Left renal pelvis (tissue), 4 donors: ENCODE measurements at places on chromosomes 3 and 15. TPM values are rescaled to one million over a fixed set of nuclear protein-coding genes. Genes with fewer than 3 reads are reported as not detected.

DNA sequence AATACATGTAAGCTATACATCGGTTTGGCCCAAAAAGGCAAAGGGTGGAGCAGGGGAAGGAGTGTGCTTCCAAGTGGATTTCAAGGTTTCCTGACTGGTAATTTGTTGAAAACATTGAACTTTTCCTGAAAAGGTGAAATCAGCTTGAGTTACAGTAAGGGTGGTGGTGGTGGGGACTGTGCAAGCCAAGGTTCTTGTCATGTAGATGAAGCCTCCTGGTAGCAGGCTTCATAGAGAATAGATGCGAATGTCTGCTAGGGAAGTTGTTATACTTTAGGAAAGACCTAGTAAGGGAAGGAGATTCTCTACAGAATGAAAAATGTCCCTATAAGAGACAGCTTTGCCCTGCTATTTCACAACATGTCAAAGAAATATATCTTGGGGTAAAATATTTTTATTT, 528.2 kb upstream of the CBLB start:
- no peak for DNase-seq

DNA sequence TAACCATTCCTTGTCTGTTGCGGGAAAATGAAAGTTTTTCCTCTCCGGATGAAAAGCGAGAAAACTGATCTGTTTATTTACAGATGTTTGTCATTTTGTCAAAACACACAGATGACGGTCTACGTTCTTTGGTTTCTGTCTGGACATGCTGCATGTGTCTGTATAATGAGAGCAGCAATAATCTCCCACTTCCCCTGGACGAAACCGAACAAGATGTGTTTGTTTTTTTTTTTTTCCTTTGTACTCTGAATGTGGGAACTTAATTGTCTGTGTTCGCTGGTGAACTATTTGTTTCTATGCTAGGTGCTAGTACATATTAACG, 33.6 kb downstream of the PTPRG start:
- no peak for DNase-seq

- DNase-seq = no peak
These were observed 26.7 kb upstream of the DRD3 start for GRCh38 chr3:114205541-114205940.

- no peak for DNase-seq
These were observed 15.4 kb downstream of the HHLA2 start for GRCh38 chr3:108311797-108312196.

- no peak for DNase-seq
These were observed 188.3 kb downstream of the LSAMP start for GRCh38 chr3:116256843-116257485.

The PP2D1 gene
- polyA plus RNA-seq = 0.32 TPM

The ARHGEF26 gene
- 18.3 TPM for polyA plus RNA-seq

DNA sequence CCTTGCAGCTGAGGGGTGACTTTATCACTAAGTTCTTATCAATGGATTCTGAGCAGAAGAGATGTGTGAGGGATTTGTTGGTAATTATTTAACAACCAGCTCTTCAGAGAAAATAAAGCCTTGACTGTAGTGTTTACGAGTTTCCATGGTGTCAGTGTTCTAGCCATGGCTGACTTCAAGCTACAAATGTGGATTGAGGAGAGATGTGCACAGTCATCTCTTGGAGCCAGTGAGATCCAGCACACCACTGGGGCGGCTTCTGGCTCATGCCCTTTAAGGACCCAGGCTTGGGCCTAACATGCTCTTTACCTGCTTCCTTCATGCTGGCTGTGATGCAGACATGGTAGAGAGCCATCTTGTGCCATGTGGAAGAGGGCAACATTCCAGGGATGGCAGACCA, 145.6 kb upstream of the MRPS22 start:
- no peak for DNase-seq

The CTXN2 gene
- not detected for polyA plus RNA-seq

The SLC9C1 gene
- 0.45 TPM for polyA plus RNA-seq

GRCh38 chr3:142120707-142121106, 28.6 kb downstream of the TFDP2 start:
- DNase-seq = no peak

The SLC24A5 gene
- polyA plus RNA-seq = not detected

The SAMD7 gene
- polyA plus RNA-seq = not detected

The ARRDC4 gene
- polyA plus RNA-seq = 35.6 TPM

DNA sequence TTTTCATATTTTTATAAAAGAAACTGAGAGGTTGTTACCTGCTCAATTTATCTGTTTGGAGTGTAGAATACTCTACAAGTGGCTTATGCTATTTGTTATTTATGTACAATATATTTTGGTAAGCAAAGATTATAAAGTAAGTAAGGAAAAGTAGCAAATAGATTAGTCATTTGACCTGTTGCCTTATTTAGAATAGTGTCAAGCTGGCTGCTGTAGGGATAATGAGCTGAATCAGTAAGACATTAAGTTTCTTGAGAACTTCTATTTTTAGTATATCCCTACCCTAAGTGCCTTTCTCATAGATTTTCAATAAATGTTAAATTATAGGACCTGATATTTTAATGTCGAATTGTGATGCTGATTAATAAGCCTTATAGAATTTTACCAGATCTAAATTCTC, 37.2 kb downstream of the ECT2 start:
- no peak for DNase-seq

The BDH1 gene
- 50.1 TPM for polyA plus RNA-seq

The SYNM gene
- polyA plus RNA-seq = 3.1 TPM

The UCN2 gene
- polyA plus RNA-seq = 0.40 TPM

- DNase-seq = no peak
These were observed 213.7 kb upstream of the P2RY1 start for GRCh38 chr3:152621006-152621868.

DNA sequence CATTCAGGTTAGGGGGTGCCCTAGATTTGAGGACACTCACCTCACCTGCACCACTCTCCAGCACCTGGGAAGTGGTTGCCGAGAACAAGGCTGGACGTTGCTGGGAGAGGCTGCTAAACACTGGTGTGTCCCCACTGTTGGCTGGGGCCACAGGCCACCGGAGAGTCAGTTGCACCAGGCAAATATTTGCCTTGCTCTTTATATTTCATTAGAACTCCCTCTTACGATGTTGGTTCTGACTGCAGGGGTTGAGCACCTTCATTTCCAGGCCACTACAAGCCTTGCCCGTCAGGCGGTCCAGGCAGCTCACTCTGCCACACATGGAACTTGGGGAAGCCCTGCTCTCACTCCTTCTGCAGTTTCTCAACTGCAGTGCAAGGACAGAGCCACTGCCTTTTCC, 30.7 kb downstream of the HCN4 start:
- DNase-seq = no peak

The ITIH1 gene
- polyA plus RNA-seq = 0.38 TPM
